ENCODE measurements at places on chromosomes 1 and 21.

- DNase-seq, result no peak
These were observed at the start of gene SPRTN for GRCh38 chr1:231338270-231339128. SPRTN (plus strand) TSS chr1:231338293; CDS start chr1:231338384, 91 bp downstream.

GRCh38 chr1:80472145-80472544, 1328.6 kb upstream of the ADGRL2 start:
- no peak for DNase-seq

GRCh38 chr21:45607021-45607908, 36.3 kb upstream of the PCBP3 start:
- DNase-seq, result no peak

DNA sequence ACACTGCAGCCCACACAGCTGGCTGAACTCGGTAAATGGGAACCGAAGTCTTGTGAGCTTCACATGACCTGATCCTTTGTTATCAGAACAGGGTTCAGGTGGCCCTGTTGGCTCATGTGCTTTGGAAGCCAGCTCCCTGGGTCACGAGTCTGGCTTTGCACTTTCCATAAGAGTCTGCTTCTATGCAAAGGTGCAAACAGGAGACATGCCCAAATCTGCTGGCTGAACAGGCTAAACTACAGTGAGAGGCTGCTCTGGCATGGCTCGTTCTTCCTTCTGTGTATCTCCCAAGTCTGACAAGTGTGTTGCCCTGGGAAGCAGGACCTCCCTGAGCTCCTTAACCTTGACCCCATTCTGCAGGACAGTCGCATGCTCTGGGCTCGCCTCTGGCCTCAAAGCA, 549.6 kb downstream of the KIF26B start:
- no peak for DNase-seq

GRCh38 chr1:21855257-21856096, 43.4 kb downstream of the LDLRAD2 start:
- no peak for DNase-seq
